ENCODE measurements at places on chromosomes 12 and 14.

GRCh38 chr12:100267603-100268281 is 765 bp downstream of the SCYL2 start:
- no peak for DNase-seq

DNA sequence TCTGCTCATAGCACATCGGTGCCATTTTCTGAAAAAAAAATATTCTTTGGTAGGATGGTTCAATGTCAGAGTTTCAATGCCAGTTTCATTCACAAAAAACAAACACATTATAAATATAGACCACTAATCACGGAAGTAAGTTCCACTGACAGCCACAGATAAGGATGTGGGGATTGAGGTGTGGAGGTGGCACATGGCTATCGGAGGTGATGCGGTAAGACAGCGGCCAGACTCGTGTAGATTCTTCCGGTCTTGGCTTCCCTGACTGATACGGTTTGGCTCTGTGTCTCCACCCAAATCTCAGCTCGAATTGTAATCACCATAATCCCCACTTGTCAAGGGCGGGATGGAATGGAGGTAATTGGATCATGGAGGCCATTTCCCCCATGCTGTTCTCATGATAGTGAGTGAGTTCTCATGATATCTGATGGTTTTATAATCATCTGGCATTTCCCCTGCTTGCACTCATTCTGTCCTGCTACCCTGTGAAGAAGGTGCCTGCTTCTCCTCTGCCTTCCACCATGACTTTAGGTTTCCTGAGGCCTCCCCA is 693.4 kb downstream of the VRK1 start:
- no peak for DNase-seq

DNA sequence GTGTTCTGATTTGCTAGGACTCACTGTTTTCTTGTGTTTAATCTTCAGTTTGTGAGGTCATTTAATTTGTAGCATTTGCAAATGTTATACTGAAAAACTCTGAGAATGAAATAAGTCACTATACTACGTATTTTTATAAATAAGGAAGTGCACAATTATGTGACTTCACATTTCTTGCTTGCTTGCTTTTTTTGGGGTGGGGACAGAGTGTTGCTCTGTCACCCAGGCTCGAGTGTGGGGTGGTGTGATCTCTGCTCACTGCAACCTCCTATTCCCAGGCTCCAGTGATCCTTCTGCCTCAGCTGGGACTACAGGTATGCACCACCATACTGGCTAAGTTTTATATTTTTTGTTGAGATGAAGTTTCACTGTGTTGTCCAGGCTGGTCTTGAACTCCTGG is 32.7 kb downstream of the RBM25 start:
- no peak for DNase-seq

GRCh38 chr12:82835217-82835616 is 148.5 kb downstream of the TMTC2 start:
- no peak for DNase-seq

DNA sequence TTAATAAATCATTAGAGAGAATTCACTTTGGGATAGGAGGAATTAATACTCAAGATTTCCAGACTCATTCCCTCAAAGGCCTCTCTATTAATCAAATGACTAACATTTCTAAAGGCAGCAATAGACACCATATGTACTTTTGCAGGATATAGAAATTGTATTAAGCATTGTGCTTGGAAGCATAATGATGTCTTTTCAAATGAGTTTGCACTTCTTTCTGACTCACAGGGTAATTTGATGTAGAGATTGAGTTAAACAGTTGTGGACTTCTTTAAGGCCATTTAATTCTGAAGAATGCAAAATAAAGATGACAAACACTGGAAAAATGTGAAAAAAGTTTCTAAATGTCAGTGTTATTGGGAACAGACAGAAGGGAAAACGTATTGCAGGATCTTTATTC is 63.4 kb upstream of the CSRP2 start:
- no peak for DNase-seq

- no peak for DNase-seq
Measured at GRCh38 chr12:124730455-124730932, 133.2 kb downstream of the SCARB1 start.

GRCh38 chr12:44875954-44876543 is at the start of gene NELL2:
Gene NELL2 (minus strand): TSS chr12:44876315. CDS start chr12:44875869, 446 bp downstream.
- DNase-seq, result no peak

GRCh38 chr12:131249246-131250027 is 295.7 kb downstream of the ADGRD1 start:
- DNase-seq, result no peak
